ENCODE measurements at places on chromosomes 3 and 15.

DNA sequence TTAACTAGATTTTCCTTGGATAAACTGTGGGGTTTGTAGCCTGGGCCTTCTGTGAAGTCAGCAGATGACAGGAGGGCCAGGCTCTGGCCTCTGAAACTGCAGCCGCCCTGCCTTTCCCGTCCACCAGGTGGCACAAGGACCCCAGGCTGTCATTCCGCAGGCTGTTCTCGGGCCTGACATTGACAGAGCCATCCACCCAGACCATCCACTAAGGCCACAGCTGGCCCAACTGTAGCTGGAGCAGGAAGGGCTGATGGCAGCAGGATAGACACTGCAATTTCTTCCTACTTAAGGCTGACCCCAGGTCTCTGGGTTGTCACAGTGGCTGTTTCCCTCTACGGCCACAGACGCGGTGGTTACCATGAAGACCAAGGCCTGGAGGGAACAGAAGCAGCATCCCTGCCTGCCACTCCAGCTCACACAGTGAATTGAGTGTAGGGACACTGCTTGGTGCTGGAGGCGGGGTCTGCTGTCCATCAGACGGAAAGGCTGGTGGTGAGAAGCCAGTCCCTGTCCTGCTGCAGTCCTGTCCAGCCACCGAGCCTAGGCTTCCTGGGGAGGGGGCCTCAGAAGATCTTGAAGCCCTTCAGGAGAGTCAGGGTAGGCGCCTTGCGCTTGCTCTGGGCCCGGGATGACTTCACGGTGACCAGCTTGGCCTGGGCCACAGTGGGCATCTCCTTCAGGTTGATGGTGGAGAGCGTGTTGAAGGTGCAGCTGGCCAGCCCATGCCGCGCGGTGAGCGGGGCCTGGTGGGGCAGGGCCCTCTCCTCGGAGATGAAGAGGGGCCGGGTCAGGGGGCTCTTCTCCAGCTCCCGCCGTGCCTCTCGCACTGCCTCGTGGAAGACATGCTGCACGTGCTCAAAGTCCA lies 9.4 kb downstream of the SLC51B start:
- DNase-seq = peak; percentile 89

DNA sequence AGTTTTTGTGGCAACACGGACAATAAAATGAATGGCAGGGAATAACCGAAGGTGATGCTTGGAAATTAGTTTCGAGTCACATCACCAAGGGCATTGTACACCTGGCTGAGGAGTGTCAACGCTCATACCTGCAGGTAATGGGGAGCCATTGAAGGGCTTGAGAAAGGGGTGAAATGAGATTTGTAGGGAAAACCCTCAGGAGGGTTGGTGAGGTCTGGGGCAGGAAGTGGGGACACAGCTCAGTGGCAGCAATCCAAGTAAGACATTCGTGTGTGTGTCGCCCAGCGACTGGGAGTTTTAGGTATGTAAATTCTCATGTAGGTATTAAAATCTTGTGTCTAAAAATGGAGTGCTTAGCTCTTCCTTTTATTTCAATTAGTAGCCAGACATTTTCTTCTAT lies 14.3 kb downstream of the PARP14 start:
- no peak for DNase-seq

- DNase-seq = no peak
These were observed 437.8 kb upstream of the BCHE start for GRCh38 chr3:166275024-166275390.

DNA sequence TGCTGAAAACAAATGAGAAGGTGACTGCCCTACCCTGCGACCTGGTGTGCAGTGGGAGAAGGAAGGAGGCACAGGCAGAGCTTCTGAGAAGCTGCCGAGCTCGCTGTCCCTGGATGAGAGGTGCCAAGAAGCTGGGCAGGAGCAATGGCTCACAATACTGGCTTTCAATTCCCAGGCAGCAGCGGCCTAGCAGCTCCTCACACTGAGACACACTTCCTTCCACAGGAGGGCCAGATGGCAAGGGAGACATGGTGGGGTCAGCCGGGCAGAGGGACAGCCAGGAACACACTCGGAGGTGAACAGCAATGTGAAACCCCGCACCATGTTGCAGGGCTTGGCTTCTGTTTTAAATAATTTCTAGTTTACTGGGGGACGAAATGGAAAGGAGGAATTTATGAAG lies 314.6 kb downstream of the EPHB1 start:
- no peak for DNase-seq

DNA sequence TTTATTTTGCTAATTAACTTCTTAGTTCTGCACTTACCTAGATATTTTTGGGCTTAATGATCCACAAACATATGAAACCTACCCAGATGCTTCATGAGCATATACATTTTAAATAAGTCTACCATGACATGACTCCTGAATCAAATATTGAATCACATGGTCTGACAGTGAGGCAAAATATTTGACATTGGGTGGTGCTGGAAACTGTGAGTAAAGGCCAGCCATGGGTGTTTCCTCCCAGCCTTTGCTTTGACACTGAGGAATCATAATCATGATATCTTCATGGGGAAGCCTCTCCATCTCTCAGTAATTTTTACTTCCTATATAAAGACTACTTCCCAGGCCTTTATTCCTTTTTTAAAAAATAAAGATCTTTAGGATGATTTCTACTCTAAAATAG lies 22.8 kb upstream of the SSR3 start:
- no peak for DNase-seq
